Stimulated activated memory B cell treated with anti-CD40 and anti-IgM and Interleukin-4, amounts not matched to agents 10 μg/mL and 1 μg/mL and 100 μg/mL, for 72 hours (primary cell): ENCODE measurements at places on chromosomes 11 and 22.

- no peaks in the 10 kb centered on the region for H3K36me3 ChIP-seq
- no peak overlapping the region for H3K4me3 ChIP-seq
- peaks cover 12% of the 10 kb centered on the region for H3K4me1 ChIP-seq
- H3K27me3 ChIP-seq = no peaks in the 10 kb centered on the region
- no peak overlapping the region for H3K27ac ChIP-seq
- ATAC-seq = no peak
Measured at GRCh38 chr11:77063861-77064260, 2.9 kb upstream of the CAPN5 start.

GRCh38 chr11:1889224-1889930 is 2.3 kb downstream of the PRR33 start:
- ATAC-seq = peak; percentile 26
- H3K4me1 ChIP-seq = peaks cover 24% of the 10 kb centered on the region
- peaks cover 10% of the 10 kb centered on the region for H3K36me3 ChIP-seq
- no peak overlapping the region for H3K4me3 ChIP-seq
- H3K27me3 ChIP-seq = no peaks in the 10 kb centered on the region
- no peak overlapping the region for H3K27ac ChIP-seq

DNA sequence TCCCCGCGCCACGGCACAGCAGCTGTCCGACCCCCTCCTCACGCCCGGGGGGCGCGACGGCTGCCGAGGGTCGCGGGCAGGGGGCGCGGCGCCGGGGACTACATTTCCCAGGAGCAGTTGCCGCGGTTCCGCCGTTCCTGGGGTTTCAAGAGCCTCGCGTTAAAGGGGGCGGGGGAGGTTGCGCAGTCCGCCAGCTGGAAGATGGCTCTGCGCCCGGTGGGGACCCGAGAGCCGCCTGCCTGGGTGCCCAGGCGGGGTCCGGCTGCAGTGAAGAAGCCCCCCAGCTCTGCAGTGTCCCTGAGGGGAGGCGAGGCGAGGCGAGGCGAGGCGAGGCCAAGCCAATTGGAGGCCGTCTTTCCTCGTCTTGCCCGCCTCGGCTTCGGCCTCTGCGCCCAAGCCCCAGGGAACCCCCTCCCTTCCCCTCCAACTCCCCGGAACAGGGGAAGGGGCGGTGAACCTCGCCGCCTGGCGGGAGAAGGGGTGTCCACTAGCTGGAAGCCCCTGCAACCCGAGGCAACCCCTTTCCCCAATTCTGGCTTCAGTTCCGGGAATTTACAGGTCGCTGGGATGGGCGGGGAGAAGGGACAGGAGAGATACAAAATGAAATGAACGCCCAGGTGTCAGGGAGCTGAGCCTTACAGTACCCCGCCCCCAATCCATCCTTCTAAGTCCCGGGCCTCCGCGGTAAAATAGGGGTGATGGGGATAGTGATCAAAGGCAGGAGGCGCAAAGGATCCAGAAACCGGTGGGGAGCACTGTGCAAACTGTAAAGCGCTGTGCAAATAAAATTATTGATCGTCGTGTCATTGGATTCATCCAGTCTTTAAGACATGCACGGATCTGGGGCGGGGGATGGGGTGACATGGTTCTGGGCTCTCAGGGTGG is 5.2 kb upstream of the GCAT start:
- no peaks in the 10 kb centered on the region for H3K36me3 ChIP-seq
- no peak overlapping the region for H3K27ac ChIP-seq
- peak overlapping the region; percentile 62 for H3K4me3 ChIP-seq

DNA sequence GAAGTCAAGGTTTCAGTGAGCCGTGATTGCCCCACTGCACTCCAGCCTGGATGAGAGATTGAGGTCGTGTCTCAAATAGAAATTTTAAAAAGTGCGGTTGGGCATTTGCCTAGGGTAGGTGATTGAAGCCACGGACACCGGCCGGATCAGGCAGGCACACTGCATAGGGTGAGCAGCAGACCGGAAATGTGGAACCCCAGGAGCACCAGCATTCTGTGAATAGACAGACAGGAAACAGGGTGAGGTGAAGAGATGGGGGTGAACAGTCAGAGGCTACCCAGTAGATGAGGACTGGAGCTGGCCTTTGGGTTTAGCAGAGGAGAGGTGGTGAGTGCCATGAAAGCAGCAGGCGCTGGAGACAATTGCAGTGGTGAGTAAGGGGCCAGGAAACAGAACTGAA is 43.5 kb downstream of the PPFIA1 start:
- peak; percentile 34 for ATAC-seq
- peaks cover 50% of the 10 kb centered on the region for H3K36me3 ChIP-seq
- peak overlapping the region; percentile 59 for H3K4me3 ChIP-seq
- peaks cover 44% of the 10 kb centered on the region for H3K4me1 ChIP-seq
- H3K27me3 ChIP-seq = no peaks in the 10 kb centered on the region

DNA sequence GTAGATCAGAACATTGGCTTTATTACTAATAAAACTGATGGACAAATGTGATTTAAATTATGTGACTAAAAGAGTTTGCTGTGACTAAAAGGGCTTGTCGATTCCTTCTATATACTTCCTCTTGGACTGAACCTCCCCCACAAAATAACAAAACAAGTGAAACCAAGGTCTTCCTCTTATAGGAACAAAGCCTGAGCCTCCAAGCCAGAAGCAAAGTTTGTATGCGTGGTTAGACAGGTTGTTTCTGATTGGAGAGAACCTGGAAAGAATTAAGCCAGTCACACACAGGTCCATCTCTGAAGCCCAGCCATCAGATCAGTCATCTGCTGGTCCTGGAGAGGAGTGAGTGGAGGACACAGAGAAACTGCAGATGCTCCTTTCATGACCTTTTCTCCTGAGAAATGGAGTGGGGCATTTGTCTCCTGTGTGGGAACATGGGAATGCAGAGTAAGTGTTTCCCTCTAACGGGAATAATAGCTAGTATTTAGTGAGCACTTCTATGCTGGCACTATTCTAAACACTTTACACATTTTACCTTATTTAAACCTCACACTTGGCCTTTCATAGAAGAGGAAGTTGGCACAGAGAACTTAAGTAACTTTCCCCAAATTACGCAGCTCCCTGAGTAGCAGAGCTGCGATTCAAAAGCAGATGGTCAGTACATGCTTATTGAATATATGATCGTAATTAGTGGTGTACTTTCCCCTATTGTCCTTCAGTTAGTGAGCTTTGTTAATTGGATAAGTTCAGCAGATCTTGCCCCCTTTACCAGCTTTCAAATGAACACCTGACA is 77.1 kb downstream of the UVRAG start:
- peaks cover 82% of the 10 kb centered on the region for H3K4me1 ChIP-seq
- peaks cover 46% of the 10 kb centered on the region for H3K36me3 ChIP-seq
- H3K27ac ChIP-seq = peak overlapping the region; percentile 90
- H3K4me3 ChIP-seq = peak overlapping the region; percentile 66
- peak; percentile 84 for ATAC-seq
- H3K27me3 ChIP-seq = no peaks in the 10 kb centered on the region

GRCh38 chr11:42412590-42412989 is 899.2 kb upstream of the API5 start:
- H3K4me3 ChIP-seq = no peak overlapping the region
- H3K27me3 ChIP-seq = no peaks in the 10 kb centered on the region
- no peak overlapping the region for H3K27ac ChIP-seq
- H3K4me1 ChIP-seq = no peaks in the 10 kb centered on the region
- no peak for ATAC-seq
- no peaks in the 10 kb centered on the region for H3K36me3 ChIP-seq

GRCh38 chr22:21632237-21632895 is at the start of gene CCDC116:
Gene CCDC116, plus strand, starts transcription at chr22:21632760. Its CDS starts 422 bp downstream, at chr22:21633182.
- ATAC-seq = no peak
- H3K4me1 ChIP-seq = peaks cover 29% of the 10 kb centered on the region
- H3K27ac ChIP-seq = no peak within 1 kb of the TSS
- H3K36me3 ChIP-seq = peaks cover 8% of the 10 kb centered on the region
- H3K27me3 ChIP-seq = no peaks in the 10 kb centered on the region

DNA sequence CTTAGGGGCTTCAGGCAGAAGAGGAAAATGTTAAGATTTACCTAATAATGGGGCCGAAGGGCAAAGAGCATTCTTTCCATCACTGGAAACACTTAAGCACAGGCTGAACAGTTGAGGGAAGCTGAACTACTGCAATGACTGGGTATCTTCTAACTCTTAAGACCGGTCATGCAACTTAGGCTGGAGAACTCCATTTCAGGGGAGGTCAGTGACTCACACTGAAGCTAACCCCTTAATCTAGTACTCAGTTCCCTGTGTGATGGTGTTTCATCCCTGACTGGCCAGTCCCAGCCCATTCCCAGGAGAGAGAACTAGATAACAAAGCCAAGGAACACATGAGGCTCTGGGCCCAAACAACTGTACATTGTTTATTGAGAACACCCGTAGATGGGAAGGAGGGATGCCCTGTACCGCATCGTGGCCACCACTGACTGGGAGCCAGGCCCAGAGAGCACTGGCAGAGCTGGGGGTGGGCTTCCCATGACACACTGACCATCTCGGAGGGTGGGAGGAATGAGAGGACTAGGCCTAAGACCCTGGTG is 10.5 kb downstream of the RPL27A start:
- H3K4me3 ChIP-seq = no peak overlapping the region
- H3K27me3 ChIP-seq = no peaks in the 10 kb centered on the region
- H3K4me1 ChIP-seq = peaks cover 12% of the 10 kb centered on the region
- peaks cover 33% of the 10 kb centered on the region for H3K36me3 ChIP-seq
- H3K27ac ChIP-seq = no peak overlapping the region

GRCh38 chr11:14742849-14743559 is 99.4 kb downstream of the PDE3B start:
- no peak overlapping the region for H3K27ac ChIP-seq
- no peaks in the 10 kb centered on the region for H3K4me1 ChIP-seq
- H3K36me3 ChIP-seq = no peaks in the 10 kb centered on the region
- ATAC-seq = no peak
- no peaks in the 10 kb centered on the region for H3K27me3 ChIP-seq
- no peak overlapping the region for H3K4me3 ChIP-seq

GRCh38 chr11:68659158-68659921 is 25.0 kb upstream of the GAL start:
- no peaks in the 10 kb centered on the region for H3K36me3 ChIP-seq
- no peaks in the 10 kb centered on the region for H3K4me1 ChIP-seq
- no peak overlapping the region for H3K4me3 ChIP-seq

GRCh38 chr11:44561275-44561805 is 4.1 kb upstream of the CD82 start:
- H3K4me3 ChIP-seq = no peak overlapping the region
- peaks cover 51% of the 10 kb centered on the region for H3K4me1 ChIP-seq
- peak overlapping the region; percentile 76 for H3K27ac ChIP-seq
- no peaks in the 10 kb centered on the region for H3K36me3 ChIP-seq
- no peaks in the 10 kb centered on the region for H3K27me3 ChIP-seq

GRCh38 chr11:249062-249461 is 12.3 kb downstream of the PSMD13 start:
- peaks cover 75% of the 10 kb centered on the region for H3K36me3 ChIP-seq
- no peak overlapping the region for H3K27ac ChIP-seq
- no peak for ATAC-seq
- H3K27me3 ChIP-seq = no peaks in the 10 kb centered on the region
- peaks cover 12% of the 10 kb centered on the region for H3K4me1 ChIP-seq

- peaks cover 15% of the 10 kb centered on the region for H3K27me3 ChIP-seq
- H3K36me3 ChIP-seq = no peaks in the 10 kb centered on the region
- H3K27ac ChIP-seq = no peak overlapping the region
- H3K4me3 ChIP-seq = no peak overlapping the region
- H3K4me1 ChIP-seq = no peaks in the 10 kb centered on the region
Measured at GRCh38 chr11:70901951-70902521, 350.3 kb downstream of the SHANK2 start.

DNA sequence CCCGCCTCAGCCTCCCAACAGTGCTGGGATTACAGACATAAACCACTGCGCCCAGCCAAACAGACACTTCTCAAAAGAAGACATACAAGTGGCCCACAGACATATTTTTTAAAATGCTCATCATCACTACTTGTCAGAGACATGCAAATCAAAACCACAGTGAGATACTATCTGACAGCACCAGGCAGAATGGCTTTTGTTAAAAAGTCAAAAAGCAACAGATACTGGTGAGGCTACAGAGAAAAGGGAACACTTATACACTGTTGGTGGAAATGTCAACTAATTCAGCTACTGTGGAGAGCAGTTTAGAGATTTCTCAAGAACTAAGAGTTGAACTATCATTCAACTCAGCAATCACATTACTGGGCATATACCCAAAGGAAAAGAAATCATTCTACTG is 67.0 kb downstream of the ARHGAP20 start:
- H3K4me3 ChIP-seq = no peak overlapping the region
- H3K36me3 ChIP-seq = no peaks in the 10 kb centered on the region
- no peak overlapping the region for H3K27ac ChIP-seq
- peaks cover 30% of the 10 kb centered on the region for H3K27me3 ChIP-seq
- ATAC-seq = no peak
- H3K4me1 ChIP-seq = no peaks in the 10 kb centered on the region

GRCh38 chr11:4496557-4497248 is 14.3 kb downstream of the OR52K1 start:
- H3K4me3 ChIP-seq = no peak overlapping the region
- peaks cover 8% of the 10 kb centered on the region for H3K4me1 ChIP-seq
- H3K36me3 ChIP-seq = no peaks in the 10 kb centered on the region
- H3K27me3 ChIP-seq = peaks cover 15% of the 10 kb centered on the region
- ATAC-seq = no peak

GRCh38 chr11:14634813-14635212 is 8.8 kb upstream of the PDE3B start:
- no peak overlapping the region for H3K4me3 ChIP-seq
- H3K27me3 ChIP-seq = no peaks in the 10 kb centered on the region
- peaks cover 28% of the 10 kb centered on the region for H3K4me1 ChIP-seq
- ATAC-seq = no peak
- H3K27ac ChIP-seq = no peak overlapping the region

- H3K36me3 ChIP-seq = no peaks in the 10 kb centered on the region
- H3K4me1 ChIP-seq = peaks cover 21% of the 10 kb centered on the region
- H3K27me3 ChIP-seq = no peaks in the 10 kb centered on the region
Measured at GRCh38 chr11:81874635-81875034, 859.0 kb downstream of the FAM181B start.

DNA sequence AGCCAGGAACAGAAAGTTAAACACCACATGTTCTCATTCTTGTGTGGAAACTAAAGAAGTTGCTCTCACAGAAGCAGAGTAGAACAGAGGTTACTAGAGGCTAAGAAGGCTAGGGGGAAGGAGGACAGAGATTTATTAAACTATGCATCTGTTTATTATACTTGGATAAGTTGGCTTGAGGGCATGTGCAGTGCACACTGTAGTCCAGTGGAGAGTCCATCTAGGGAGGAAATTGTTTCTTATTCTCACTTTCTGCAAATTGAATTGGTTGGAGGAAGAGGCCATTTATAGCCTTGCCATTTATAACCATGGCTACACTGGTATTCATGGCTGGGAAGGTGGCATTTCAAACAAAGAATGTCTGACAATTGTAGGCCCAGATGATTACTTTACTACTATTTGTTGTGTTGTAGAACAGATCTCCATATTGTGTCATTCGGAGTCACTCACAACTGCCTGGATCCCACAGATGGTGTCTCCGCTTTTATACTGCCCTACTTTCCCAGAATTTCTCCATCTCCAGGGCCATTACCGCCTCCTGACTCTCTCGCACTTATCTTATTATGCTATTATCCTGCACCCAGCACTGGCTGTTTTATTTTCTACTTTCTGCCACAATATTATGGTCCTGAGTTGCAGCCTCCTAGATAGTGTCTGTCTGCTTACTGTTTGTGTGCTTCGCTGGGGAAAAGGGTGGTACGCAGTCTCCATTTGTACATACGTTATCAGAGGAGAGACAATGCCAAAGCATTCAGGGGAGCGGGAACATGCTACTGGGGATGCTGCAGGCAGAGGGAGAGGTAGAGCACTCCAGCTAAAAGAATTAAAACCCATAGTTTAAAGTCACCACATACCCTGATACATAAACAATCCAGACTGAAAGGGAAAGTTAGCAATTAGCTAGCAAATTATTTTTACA is 169.3 kb upstream of the BLID start:
- H3K27ac ChIP-seq = no peak overlapping the region
- no peak overlapping the region for H3K4me3 ChIP-seq
- H3K27me3 ChIP-seq = no peaks in the 10 kb centered on the region
- H3K4me1 ChIP-seq = no peaks in the 10 kb centered on the region
- no peaks in the 10 kb centered on the region for H3K36me3 ChIP-seq

GRCh38 chr11:14244926-14245325 is 114.1 kb downstream of the RRAS2 start:
- H3K27me3 ChIP-seq = peaks cover 14% of the 10 kb centered on the region
- no peaks in the 10 kb centered on the region for H3K36me3 ChIP-seq
- H3K4me1 ChIP-seq = peaks cover 17% of the 10 kb centered on the region
- no peak overlapping the region for H3K27ac ChIP-seq
- ATAC-seq = no peak
